ENCODE measurements at places on chromosomes 4 and X.

- DNase-seq, result no peak
These were observed 163.4 kb downstream of the PDGFRA start for GRCh38 chr4:54392479-54392878.

DNA sequence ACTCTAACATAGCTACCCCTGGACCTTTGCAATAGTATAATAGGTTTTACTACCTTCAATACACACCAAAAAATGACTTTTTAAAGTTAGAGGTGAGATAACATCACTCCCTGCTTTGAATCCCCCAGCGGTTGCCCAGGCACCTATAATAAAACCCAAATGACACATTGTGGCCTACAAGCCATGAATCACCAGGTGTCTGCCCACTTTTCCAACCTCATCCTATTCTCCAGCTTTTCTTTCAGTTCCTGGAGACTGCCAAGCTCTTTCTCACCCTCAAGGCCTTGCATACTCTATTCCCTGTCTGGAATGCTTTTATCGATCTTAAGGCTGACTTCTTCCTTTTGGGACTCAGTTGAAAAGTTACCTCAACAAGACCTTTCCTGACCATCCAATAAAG is 16.4 kb upstream of the PRSS48 start:
- DNase-seq, result no peak

DNA sequence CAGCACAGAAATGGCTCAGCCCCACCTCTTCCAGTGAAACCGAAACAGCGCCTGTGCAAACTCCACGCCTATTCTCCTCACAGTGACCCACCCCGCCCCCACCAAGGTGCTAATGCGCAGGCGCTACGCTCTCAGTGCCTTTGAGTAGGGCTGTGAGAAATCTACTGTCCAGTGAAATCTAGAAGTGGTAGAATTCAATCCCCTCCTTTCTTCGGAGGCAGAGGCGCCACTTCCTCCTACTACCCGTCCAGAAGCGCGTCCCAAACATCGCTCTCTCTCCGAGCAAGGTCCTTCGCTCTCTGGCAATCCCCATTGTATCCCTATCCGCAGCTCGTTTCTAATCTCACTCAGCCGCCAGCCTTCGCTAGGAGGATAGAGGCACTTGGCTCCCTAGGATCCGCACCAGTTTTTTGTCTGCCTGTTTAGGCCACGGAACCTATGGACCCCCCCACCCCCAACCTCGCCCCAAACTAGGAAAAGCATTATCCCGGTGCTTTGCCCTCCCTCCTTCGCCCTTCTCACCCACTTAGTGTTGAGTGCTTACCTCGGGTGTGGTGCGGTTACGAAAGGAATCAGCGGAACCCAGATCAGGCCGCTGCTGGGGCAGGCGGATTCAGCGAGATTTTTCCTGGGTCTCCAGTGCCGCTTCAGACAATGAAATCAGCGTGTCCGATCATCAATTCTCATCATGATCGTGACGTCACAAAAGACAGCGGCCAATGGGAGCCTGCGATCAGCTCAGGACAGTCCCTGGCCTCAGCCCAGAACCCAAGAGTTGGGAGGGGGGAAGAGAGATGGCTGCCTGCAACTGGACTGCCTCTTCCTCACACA is at the start of gene HDX:
Gene HDX, minus strand, starts transcription at position 656 of the 831 bp plus-strand sequence. CDS start 27,056 bp downstream, outside the sequence.
- DNase-seq, result no peak

GRCh38 chr4:101244349-101244748 is 103.0 kb downstream of the PPP3CA start:
- no peak for DNase-seq

DNA sequence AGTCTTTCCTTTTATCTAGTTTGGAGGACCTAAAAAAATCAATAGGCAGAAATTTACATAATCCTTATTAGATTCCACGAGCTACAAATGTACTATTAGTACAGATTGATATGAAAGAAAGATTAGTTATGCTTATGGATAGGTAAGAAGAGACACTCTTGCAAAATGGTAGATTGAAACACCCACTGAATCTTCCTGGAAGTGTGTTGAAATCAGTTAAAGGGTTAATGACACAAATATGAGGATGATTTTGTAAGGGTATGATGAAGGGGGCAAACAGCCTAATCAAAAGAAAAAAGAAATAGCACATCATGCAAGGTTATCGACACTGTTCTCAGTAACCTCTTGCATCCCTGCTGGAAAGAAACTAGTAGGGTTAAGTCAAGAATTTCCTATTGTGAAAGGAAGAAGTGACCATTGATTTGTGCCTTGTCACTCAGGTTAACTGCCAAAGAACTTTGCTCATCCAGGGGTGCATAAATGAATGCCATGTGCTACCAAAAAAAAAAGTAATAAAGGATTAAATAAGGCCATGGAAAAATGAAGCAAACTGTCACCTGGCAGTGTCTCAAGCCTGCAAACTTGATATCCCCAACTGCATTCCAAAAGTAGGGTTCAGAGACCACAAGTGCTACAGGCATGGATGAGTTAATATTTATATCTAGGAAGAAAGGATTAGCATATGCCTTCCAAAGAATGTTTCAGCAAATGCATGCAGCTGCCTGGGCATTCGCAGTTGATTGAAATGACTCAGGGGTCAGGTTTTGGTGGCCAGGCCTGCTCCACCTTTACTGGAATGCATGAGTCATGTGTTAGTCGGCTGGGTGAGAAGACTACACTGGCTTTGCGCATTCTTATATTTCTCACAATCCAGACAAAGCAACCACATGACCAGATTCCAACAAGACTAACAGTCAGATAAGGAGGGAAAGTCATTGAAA is 78.3 kb upstream of the ATXN3L start:
- DNase-seq, result no peak

- DNase-seq, result no peak
These were observed 100.5 kb downstream of the MBNL3 start for GRCh38 chrX:132388371-132388770.

DNA sequence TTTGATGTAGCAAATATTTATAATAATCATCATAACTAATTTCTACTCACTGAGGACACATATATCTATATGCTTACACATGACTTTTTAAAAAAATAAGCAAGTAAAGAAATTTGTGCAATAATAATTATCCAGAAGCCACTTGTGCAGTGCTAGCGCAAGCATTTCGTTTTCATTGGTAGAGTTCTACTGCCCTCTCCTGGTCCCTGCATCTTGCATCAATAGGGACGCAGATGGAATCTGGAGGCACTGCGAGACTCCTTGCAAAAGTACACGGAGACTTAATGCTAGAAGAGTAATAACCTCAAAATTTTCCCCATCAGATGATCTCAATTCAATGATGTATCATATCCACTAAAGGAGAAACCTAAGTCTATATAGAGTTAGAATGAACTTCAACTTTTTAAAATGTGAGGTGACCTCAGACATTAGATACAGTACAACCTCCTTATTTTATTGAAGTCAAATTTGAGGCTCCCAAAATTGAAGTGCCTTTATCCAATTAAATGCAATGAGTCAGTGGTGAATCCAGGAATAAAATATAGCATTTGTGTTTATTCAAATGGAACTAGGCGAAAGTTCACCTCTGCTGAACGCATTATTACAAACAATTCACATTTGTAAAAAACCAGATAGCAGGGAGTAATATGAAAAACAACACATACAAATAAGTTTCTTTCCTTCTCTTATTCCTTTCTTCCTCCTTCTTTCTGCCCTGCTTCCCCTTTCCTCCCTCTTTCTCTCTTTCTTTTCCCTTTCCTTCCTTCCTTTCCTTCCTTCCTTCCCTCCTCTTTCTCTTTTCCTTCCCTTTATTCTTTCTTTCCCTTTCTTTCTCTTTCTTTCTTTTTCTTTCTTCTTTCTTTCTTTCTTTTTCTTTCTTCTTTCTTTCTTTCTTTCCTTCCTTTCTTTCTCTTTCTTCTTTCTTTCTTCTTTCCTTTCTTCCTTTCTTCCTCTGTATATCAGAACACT is 450.0 kb downstream of the ANKRD50 start:
- peak; percentile 13 for DNase-seq

DNA sequence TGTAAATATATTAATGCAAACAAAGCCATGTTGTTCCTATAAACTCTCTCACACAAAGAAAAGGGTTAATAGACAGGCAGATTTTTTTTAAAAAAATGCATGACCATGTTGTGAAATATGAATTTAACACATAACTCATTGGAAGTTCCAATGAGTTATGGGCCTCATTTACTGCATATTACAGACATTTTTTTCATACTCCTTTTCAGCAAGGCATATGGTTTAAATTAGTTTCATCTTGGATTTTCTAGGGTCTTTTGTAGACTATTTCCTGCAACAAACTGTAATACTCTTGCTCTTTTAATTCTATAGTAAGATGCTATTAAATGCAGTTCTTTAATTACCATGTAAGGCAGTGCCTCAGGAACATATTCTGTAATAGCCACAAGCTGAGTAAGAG is 323.1 kb downstream of the GBA3 start:
- DNase-seq, result no peak

DNA sequence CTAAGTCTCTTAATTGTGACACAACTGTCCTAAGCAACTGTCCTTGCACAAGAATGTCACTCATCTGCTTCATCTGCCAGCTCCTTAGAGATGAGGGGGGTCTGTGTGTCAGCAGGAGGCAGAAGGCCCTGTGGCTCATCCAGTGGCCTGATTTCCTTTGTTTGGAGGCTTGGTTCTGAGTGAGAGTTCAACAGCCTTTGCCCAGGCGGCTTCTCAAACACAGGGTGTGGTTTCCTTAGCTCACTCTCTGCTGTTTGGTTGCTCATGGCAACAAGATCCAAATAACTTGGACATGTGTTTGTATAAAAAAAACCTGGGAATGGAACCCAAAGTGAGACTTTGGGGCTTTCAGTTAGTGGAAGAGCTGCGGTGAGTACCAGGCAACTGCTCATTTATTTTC is 46.6 kb downstream of the MAP7D3 start:
- no peak for DNase-seq

- DNase-seq, result no peak
These were observed 33.9 kb downstream of the PDK3 start for GRCh38 chrX:24498975-24499374.

GRCh38 chr4:4225915-4226605 is 669 bp downstream of the OTOP1 start:
- no peak for DNase-seq

DNA sequence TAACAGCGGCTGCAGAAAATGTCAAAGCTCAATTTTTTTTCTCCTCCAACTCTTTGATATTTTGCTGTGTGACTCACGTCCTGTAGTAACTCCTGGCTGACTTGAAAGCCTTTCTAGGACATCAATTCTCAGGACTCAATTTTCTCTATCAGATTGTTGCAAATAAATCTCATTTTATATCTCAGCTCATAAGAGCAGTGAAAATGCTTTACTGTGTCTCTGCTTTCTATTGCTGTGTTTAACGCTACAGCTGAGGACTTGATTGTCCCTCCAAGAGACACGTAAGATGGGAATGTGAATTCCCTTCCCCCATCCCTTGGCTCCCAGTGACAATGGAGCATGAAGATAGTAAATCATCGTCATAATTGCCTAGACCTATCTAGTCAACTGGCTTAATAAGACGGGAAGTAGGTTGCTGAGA is 20.5 kb upstream of the CBR4 start:
- no peak for DNase-seq

DNA sequence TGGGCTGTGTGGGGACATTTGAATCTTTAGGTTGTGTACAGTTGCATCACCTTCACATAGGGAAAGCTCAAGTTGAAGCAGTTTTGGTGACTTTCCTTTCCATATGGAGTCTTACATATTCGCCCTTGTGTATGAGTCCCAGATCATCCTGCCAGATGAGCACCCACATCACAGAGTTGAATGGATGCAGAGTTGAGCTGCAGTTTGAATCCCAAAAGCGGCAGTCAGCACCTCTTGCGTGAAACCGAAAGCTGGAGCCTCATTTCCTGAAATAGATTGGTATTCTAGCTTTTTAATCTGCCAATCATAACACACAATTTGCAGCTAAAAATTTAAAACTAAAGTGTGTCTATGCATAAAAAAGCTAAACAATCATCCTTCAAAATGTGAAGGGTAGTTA is 162.9 kb upstream of the DIPK2B start:
- no peak for DNase-seq

- DNase-seq, result no peak
These were observed 257.2 kb downstream of the FBXW7 start for GRCh38 chr4:152278505-152279233.

- no peak for DNase-seq
These were observed 138.7 kb upstream of the LIMCH1 start for GRCh38 chr4:41399231-41399630.

GRCh38 chrX:54785901-54786300 is 12.2 kb downstream of the ITIH6 start:
- no peak for DNase-seq

- no peak for DNase-seq
These were observed 135.9 kb downstream of the SCLT1 start for GRCh38 chr4:128957459-128957858.

DNA sequence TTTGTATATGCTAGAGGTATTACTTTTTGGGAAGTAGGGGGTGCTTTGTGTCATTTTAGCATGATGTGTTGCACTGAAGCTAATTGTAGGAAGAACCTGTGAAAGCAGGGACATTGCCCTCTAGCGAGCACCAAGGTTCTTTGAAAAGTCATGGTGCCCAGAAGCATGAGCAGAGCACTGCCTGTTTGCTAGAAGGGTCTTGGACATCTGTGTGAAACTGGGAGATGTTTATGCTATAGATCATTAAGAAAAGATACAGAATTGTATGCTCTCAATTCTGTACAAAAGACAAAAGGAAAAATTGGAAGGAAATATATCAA is 14.7 kb downstream of the GRPR start:
- DNase-seq, result no peak

GRCh38 chr4:87657525-87657924 is 7.4 kb downstream of the DMP1 start:
- DNase-seq, result no peak

- no peak for DNase-seq
These were observed 76.4 kb downstream of the NBDY start for GRCh38 chrX:56805399-56805798.

DNA sequence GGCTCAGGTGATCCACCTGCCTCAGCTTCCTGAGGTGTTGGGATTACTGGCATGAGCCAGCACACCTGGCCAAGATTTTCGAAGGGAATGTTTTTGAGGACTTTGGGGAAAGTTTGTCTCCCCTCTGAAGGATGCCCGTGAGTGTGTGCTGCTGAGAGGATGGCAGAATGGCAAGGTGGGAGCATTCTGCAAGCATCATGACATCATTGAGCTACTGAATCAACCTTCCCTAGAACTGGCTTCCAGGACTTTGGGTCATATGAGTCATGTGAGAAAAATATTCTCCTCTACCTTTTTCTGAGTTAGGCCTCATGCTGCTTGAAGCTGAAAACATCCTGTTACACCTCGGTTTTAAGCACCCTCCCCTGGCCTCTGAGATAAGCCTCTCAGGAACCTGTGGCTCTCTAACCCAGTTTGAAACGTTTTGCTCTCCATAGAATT is 31.0 kb downstream of the TMEM131L start:
- peak; percentile 49 for DNase-seq

DNA sequence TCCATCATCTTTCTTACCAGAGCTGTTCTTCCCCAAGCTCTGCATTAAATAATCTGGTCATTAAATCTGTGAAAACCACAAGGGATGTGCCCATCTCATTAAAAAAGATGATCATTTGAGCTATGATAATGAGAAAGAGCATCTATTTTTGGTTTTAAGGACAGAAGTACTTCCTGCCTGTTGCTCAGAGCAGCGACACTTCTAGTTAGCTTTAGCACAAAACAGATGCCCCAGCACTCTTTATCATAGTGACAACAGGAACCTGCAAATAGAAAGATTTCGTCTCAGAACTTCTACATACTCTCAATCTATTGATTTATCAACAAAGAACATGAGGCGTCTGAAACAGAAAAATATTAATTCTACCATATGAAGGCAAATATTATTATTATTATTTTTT is 140.1 kb downstream of the APBB2 start:
- no peak for DNase-seq
